ENCODE measurements at places on chromosomes 5 and 9.

DNA sequence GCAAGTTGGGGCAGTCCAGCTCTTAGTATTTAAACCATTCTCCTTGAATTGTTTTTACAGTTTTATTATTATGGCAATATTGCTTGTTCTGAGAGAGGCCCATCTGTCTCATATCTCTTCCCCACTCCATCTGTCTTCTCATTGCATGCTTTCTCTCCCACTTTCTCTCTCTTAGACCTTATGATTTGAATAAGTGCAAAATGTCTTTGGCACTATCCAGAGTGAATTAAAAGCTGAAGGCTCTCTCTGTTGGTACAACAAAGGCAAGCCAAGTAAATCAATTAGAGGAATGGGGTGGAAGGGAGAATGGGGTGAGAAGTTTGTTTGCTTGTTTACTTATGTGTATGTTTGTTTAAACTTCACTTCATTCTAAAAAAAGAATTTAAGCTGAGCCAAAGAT is 195.3 kb upstream of the RFX3 start:
- no peak for DNase-seq

GRCh38 chr5:59685793-59686192 is 207.7 kb downstream of the PDE4D start:
- DNase-seq, result no peak

- no peak for DNase-seq
Observed at GRCh38 chr9:108281696-108282095, 574.1 kb downstream of the ACTL7B start.

GRCh38 chr5:178496642-178497041 is 93.6 kb downstream of the COL23A1 start:
- no peak for DNase-seq

DNA sequence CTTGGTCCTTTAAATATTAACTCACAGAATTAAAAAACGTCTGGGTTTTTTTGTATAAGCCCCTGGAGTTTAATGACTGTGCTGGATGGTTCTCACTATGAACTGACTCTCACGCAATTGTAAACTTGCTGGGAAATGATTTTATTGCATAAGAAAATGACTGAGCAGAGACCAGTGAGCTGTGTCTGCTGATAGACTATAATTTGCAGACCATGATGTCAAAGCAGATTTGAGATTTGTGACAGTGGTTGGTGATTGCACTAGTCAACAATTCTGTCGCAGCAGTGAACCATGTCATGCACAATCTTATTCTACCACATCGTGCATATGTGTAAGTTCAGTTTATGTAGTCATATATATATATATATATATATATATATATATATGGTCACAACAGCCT is 85.7 kb upstream of the C9orf72 start:
- DNase-seq, result no peak

- DNase-seq, result no peak
Observed at GRCh38 chr5:83244516-83244915, 167.2 kb downstream of the XRCC4 start.

- DNase-seq, result no peak
Observed at GRCh38 chr9:35918780-35919179, 9.5 kb downstream of the SPAAR start.

DNA sequence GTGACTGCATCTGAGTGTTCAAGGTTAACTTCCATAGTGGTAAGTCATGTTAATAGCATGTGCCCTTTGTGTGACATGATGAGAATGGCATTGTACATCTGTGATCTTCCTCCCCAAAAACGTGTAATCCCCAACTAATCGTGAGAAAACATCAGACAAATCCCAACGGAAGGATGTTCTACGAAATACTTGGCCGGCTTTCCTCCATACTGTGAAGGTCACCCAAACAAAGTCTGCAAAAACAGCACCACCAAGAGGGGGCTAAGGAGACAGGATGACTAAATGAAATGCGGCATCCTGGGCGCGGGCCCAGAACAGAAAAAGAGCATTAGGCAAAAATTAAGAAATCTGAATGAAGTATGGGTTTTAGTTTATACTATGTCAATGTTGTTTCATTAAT is 81.8 kb downstream of the MED10 start:
- no peak for DNase-seq

GRCh38 chr9:81190659-81191058 is 498.7 kb downstream of the TLE1 start:
- DNase-seq, result no peak

GRCh38 chr5:42531611-42532010 is 108.4 kb downstream of the GHR start:
- no peak for DNase-seq

- DNase-seq, result no peak
Observed at GRCh38 chr5:144035046-144035740, 135.3 kb downstream of the YIPF5 start.

- DNase-seq, result no peak
Observed at GRCh38 chr9:112890106-112891081, at the start of gene SLC46A2. Gene SLC46A2 (minus strand): TSS chr9:112890876. CDS start chr9:112890681, 195 bp downstream.

- no peak for DNase-seq
Observed at GRCh38 chr5:82639393-82640144, 361.4 kb upstream of the RPS23 start.

- DNase-seq, result no peak
Observed at GRCh38 chr9:136835162-136835931, 6.9 kb upstream of the AJM1 start.

- no peak for DNase-seq
Observed at GRCh38 chr5:134547579-134547978, 22.1 kb downstream of the JADE2 start.

DNA sequence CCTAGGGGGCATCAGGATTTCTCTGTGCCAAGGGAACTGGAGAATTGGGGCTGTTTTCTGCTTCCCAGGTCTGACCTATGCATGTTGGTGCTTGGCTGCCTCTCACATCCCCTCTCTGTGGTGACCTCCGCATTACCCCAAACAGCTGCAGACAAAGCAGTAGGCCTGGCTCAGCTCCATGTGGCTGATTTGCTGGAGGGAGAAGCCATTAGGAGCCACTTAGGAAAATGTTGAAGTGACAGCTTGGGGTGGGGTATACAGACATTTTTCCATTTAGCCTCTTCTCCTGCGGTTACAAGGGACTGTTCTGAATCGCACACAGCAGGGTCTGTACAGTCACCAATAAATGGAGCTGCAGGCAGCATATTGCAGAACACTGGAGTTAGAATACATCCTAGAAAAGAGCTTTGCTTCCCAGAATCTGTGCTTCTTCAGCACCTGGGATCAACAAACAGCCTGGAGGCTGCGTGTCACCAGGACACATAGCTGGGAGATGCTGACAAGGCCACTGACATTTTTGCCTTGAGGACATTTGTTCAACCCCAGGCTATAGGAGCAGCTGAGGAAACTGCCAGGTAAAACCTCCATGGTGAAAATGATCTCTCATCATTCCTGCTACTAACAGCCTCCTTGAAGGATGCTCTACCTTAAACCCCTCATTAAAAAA is 335.3 kb downstream of the DIRAS2 start:
- DNase-seq, result peak; percentile 90

DNA sequence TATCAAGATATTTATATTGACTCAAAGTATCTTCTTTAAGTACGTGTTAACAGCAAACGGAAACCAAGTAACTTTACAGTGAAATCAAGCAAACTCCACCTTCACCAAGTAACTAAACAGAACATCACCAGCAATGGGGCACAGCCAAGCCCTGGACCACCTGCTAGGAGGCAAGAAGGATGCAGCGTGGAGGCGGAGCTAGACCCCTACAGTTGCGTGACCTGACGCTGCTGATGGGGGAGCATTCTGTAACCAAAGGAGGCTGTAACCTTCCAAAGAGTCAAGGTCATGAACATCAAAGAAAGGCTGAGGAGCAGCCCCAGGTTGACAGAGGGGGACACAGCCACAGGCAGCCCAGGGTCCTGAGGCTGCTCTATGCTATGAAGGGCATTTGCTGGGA is 6.1 kb downstream of the VAV2 start:
- DNase-seq, result no peak

DNA sequence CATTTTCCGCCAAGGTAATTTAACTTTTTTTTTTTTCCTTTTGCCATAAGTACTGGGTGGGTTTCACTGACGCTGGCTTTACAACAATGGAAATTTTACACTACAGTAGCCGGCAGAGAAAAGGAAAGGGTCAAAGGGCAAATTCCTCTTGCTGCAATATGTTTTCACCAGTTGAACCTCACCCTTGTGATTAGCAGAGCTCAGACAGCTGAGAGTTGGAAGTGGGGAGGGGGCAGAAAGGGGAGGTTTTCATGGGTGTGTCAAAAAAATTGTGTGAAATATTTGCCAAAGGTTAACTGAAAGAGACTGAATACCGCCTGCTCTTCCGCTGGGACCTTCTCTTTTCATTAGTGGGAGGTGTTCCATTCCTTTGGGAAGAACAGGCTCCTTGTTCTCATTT is 296.9 kb downstream of the ADAMTS6 start:
- DNase-seq, result peak; percentile 31

GRCh38 chr5:149470942-149471341 is 80.3 kb downstream of the CSNK1A1 start:
- DNase-seq, result no peak

- DNase-seq, result no peak
Observed at GRCh38 chr5:18243846-18244245, 609.6 kb downstream of the TAF11L14 start.

Measured in NCI-H2081 (cell line).